NCI-H1417 (cell line): ENCODE measurements at places on chromosomes 1 and 21.

GRCh38 chr1:178928041-178928440 lies 57.2 kb upstream of the ANGPTL1 start:
- no peak for DNase-seq

DNA sequence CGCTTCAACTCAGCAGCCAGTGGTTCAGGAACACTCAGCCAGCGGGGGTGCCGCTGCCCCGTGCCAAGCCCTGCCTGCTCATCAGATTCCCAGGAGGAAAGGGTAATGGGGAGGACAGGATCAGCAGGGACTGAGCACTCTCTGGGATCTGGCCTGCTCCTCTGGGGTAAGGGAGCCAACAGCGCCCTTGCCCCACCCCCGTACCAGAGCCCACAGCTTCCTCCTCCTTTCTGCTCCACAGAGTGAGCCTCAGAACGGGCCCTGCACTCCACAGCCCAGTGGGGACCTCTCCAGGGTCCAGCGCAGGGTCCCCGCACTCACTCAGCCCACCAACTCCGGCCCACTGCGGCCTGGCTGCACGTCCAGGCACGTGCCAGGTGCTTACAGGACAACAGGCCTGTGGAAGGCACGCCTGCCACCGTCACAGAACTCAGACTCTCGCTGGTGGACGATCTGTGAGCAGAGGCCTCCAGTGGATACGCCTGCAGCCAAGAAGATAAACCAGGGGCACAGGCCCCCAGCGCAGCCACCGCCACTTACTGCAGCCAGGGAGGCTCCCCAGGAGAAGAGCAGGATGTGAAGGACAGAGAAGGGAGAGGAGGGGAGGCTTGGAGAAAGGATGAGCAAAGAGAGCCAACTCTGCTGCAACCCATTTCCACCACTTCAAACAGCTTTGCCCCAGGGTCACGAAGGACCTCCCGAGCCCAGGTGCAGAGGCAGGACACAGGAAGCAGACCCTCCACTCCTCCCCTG lies 2.1 kb downstream of the MEGF6 start:
- DNase-seq = no peak

DNA sequence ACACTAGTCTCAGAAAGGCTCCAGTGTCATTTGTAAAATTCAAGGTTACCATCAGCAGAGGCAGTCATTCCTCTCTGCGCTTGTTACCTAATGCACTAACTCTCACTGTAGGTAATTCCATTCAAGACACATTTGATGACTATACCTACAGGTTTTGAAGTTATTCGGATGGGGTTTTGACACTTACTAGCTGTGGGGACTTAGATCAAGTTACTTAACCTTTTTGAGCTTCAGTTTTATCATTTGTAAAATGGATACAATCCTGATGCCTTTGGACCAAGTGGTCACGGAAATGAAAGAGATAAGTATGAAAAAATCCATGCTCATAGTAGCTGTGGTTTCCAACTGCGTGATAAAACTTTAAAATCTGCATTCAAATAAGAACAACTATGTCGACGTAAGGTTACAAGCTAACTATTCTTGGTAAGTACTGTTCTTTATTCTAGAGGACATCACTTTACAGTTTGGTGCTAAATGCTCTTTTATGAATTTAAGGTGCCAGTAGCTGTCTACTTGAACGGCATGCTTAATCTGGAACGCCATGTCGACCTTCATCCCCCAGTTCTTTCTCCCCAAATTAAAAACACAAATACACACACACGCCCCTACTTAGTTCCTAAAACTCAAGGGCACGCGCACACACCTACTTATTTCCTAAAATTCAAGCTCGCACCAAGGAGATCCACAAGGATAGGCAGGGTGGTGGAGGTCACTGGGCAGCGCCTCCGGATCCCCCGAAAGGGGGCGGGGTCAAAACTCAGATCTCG lies 550 bp upstream of the NFYC start:
- no peak for DNase-seq

- no peak for DNase-seq
Observed at GRCh38 chr1:33997127-33998036, 133.5 kb downstream of the HMGB4 start.

- no peak for DNase-seq
Observed at GRCh38 chr1:28175955-28176485, 470 bp downstream of the PTAFR start.

GRCh38 chr1:55172272-55172671 lies 42.9 kb downstream of the USP24 start:
- no peak for DNase-seq

DNA sequence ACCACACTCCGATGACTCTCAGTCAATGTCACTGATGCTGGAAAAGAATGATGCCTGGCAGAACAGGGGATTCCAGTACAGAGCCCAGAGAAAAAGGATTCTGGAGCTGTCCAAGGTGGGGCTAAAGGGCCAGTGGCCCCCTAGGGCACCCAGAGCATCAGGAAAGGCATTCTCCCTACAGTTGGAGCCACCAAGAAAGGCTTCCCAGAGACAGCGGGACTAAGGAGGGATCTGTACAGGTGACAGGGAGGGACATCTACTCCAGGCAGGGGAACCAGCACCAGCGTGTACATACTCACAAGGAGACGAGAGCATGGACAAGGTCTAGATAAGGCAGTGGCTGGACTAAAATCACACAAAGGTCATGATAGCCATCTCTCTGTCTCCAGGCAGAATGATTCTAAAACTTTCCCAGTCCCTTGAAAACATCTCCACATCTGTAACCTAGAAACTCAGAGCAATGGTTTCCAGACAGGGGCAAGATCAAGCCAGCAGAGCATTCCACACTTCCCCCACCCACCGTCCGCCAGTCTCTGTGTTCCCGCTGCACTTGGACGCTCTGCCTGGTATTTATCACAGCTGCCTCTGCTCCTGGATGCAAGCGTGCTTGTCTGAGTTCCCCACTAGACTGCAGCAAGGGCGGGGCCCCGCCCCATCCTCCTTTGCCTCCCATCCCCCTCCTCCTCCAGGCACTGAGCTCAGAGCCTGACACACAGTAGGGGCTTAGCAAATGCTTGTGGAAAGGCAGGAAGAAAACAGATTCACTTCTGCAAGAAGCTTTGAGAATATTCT lies 111.6 kb upstream of the ZC3H12A start:
- DNase-seq = peak; percentile 31

DNA sequence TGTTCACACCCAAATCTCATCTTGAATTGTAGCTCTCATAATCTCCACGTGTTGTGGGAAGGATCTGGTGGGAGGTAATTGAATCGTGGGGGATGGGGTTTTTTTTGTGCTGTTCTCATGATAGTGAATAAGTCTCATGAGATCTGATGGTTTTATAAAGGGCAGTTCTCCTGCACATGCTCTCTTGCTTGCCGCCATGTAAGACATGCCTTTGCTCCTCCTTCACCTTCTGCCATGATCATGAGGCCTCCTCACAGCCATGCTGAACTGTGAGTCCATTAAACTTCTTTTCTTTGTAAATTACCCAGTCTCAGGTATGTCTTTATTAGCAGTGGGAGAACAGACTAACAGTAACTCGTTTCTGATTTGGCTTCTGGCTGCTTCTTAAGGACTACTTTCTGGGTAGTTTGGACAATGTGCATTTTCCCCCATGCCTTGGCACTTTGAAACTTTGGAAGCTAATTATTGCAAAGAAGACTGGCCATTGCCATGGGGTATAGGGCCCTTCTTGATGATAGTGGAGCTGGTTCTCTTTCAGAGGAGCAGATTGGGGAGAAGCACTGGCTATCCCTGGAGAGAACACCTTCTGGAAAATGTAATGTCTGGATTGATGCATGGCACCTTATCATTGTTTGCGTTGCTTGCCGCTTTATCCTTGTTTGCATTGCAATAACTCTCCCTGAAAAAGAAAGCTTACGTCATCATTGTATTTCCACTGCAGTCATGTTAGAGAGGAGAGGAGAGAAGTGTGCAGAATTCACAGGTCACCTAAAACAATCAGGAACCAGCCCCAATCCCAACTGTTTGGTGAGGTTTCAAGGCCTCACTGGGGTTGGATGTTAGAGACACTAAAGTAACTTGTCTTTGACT lies 5.9 kb downstream of the CNIH3 start:
- DNase-seq = peak; percentile 25

- no peak for DNase-seq
Observed at GRCh38 chr1:111538343-111539025, 35.1 kb upstream of the ADORA3 start.

DNA sequence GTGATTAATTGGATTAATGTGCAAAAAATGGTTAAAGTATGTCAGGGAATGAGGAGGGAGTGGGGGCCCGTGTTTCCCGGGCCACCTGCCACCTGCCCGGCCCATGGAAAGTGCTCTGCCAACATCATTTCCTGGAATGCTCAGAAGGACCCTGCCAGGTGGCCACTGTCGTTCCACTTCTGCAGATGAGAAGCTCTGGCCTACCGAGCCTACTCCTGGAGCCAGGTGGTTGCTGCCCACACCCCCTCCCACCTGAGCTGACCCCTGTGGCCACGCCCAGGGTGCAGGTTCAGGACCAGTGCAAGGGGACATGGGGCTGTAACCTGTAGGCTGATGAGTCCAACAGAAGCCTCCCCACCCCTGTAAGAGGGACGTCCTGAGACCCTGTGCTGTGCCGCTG lies 99.7 kb downstream of the PRDM16 start:
- no peak for DNase-seq

DNA sequence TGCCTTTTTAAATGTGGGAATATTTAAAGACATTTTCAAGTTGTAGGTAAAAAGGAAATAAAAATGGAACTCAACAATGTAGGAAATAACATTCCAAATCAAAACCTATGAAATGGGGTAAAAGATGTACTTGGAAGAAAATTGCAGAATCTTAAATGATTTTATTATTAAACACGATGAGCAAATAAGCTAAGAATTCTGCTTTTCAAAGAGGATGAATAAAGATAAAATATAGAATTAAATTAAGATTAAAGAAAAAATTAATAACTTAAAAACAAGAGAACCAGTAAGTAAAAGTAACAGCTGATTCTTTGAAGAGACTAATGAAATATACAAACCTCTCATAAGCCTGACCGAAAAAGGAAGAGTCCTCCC lies 74.0 kb downstream of the NPHP4 start:
- no peak for DNase-seq
